ENCODE measurements at places on chromosomes 6 and 20. TPM values are rescaled to one million over a fixed set of nuclear protein-coding genes. Genes with fewer than 3 reads are reported as not detected.

BPIFB2 gene
- not detected for total RNA-seq

TMEM14B gene
- 150 TPM for total RNA-seq

SLC32A1 gene
- not detected for total RNA-seq

NOP56 gene
- total RNA-seq, result 109 TPM

CD24 gene
- under 0.01 TPM for total RNA-seq

TGIF2 gene
- total RNA-seq, result 14.1 TPM

LY6G5C gene
- total RNA-seq, result 0.29 TPM

OR12D3 gene
- total RNA-seq, result not detected

EPPIN gene
- not detected for total RNA-seq

PM20D2 gene
- total RNA-seq, result 6.6 TPM

CEP162 gene
- 2.3 TPM for total RNA-seq

MYLK4 gene
- total RNA-seq, result under 0.01 TPM

SLC22A7 gene
- total RNA-seq, result not detected

SLC17A2 gene
- total RNA-seq, result not detected

UNC5CL gene
- not detected for total RNA-seq

RAB32 gene
- total RNA-seq, result 161 TPM

PTP4A1 gene
- total RNA-seq, result 25.1 TPM

TREML2 gene
- total RNA-seq, result not detected

MATN4 gene
- total RNA-seq, result not detected

C6orf58 gene
- total RNA-seq, result not detected

FOXC1 gene
- 2.3 TPM for total RNA-seq

KCNK16 gene
- total RNA-seq, result not detected
